ENCODE measurements at places on chromosomes 3 and 15.
A peak's percentile ranks its signal among the peaks of the same experiment; 100 is the strongest.

- DNase-seq: no peak
Observed at GRCh38 chr3:17806201-17806600, 63.8 kb upstream of the TBC1D5 start.

- DNase-seq: no peak
Observed at GRCh38 chr3:157626817-157627216, 123.6 kb upstream of the VEPH1 start.

GRCh38 chr3:110767838-110768237 lies 303.8 kb upstream of the NECTIN3 start:
- no peak for DNase-seq

GRCh38 chr3:141812586-141812985 lies 49.4 kb downstream of the GRK7 start:
- no peak for DNase-seq

DNA sequence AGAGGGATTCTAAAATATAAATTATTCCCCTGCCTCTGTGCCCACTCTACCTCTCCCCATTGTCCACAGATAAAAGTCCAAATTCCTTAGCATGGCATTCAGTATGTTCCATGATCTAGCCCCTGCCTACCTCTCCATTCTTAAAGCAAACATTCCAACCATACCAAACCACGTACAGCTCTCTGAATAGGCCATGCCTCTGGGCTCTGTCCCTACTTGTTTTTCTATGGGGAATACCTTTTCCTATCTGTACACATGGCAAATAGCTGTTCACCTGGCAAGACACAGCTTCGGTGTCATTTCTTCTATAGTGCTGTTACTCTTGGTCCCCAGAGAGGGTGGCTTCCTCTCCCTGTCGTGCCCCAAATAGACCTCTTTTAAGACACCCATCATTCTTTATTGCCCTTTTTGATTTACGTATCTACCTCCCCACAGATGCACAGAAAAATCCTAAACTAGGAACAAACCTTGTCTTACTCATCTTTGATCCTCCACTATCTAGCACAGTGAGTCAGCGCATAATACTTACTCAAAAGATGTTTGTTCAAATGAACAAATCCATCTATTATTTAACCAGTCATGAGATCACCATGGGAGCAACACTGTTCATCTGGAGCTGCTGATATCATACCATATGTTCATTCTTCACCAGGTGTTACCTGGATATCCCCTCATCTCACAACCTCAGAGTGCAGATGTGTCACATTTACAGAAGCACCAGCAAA lies 329.8 kb downstream of the THSD4 start:
- no peak for DNase-seq

GRCh38 chr3:126567696-126568438 lies 9.1 kb upstream of the C3orf22 start:
- DNase-seq: no peak

- DNase-seq: no peak
Observed at GRCh38 chr3:178415384-178415783, 120.9 kb upstream of the KCNMB2 start.

GRCh38 chr3:135558150-135558783 lies 407.3 kb upstream of the PPP2R3A start:
- no peak for DNase-seq

GRCh38 chr3:195071011-195071728 lies 199.8 kb downstream of the XXYLT1 start:
- DNase-seq: no peak

- DNase-seq: no peak
Observed at GRCh38 chr15:91254766-91255165, 154.7 kb downstream of the SV2B start.

GRCh38 chr15:95604634-95605036 lies 725.9 kb upstream of the NR2F2 start:
- no peak for DNase-seq

DNA sequence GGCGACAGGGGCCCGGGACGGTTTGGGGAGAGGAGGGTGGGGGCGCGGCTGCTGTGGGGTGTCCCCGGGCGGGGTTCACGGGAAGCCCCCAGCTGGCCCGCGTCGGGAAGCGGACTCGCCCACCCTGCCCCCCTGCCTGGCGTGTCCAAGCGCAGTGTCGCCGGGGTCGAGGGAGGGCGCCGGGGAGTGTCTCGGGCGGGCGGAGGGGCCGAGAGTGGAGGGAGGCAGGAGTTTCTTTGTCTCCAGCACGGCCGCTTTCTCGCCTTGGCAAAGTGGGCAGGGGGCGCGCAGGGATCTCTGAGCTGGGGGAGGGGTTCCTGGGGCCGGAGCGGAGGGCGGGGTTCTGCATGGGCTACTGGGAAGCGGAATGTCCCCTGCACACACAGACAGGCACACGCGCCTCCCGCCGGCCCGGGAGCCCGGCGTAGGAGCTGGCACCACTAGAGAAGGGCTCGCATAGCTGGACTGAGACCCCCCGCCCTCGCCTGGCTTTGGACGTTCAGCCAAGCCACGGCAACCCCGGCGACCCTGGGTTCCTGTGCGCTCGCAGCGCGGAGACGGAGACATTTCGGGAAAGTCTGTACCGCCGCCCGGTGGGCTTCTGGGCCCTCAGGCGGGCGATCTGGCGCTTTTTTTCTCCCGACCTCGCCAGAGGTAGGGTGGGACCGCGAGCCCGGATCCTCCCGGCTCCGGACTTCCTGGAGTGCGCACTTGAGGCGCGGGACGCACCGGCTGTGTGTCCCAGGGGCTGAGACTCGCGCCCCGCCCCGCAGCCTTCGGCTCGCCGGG lies 822 bp downstream of the ST8SIA2 start:
- DNase-seq: no peak

GRCh38 chr15:69415381-69415780 lies 1.2 kb downstream of the KIF23 start:
- DNase-seq: no peak

GRCh38 chr3:159189994-159190669 lies 388.3 kb downstream of the MFSD1 start:
- DNase-seq: no peak

GRCh38 chr3:104596551-104596950 lies 770.2 kb upstream of the ALCAM start:
- DNase-seq: no peak

DNA sequence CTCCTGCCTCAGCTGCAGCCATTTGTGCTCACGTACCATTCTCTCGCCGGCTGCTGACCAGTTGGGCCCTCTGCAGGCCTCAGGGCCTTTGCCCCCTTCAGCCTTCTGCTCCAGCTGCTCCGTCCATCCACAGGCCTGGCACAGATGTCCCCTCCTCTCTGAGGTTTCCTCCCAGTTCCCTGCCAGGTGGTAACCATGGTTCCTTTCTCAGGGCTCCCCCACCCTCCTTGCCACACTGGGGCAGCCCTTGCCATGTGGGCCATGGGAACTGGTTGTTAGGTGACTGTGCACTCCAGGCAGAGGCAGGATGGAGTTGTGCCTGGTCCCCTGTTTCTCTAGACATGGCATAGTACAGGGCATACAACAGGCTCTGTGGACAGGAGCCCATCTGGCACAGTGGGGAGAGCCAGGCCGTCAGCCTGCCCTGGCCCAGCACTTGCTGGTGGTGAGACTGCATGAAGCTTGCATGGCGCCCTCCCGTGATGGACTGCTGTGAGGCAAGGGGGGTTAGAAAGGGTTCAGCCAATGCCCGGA lies 148.9 kb downstream of the DNAJB8 start:
- no peak for DNase-seq

DNA sequence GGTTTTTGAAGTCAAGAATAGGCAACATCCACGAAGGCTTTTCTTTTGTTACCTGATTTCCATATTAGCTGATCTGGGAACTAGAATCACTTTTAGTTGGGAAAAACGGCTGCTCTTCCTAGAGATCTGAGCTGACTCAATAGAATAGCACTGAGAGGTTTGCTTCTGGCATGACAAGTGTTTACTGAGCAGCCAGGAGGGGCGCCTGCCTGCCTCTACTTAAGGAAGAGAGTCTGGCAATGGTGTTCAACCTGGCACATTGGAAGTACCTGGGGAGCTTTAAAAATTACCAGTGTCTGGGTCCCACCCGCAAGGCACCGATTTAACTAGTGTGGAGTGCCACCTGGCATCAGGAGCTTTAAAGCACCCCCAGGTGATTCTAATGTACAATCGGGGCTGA lies 34.4 kb downstream of the FAM43A start:
- no peak for DNase-seq

GRCh38 chr15:70064441-70064840 lies 33.3 kb downstream of the TLE3 start:
- no peak for DNase-seq

DNA sequence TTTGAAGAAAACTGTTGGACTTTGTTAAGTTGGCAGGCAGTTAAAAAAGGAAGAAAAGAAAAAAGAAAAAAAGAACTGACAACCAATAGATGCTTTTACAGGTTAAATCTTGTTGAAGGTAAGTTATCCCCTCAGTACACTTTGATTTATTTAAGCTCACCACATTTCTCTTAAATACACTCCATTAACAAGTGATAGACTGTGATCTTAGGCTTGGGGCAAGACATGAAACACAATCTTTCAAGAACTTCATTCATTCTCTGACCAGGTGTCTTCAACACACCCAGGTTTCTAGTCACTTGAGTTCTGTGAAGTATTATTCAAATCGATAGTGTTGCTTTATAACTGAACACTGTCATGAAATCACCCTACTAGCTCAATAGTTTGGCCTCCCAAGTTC lies 751.9 kb downstream of the ROBO1 start:
- DNase-seq: no peak

DNA sequence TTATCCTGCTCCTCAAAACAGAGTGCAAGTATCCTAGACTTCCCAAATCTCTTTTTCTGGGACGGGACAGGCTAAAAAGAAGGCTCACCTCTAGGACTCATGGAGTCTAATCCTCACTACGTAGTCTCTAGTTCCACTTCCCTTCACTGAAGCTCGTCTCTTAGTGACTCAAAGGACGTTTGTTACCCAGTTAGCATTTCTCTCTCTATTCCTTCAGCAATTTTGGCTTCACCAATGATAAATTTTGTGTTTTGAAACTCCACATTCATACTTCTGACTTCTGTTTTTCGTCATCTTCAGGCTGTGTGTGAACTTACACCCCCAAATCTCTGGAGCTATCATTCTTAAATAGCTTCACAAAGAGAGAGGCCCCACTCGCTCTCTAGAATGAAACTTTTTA lies 627.1 kb downstream of the NAALADL2 start:
- no peak for DNase-seq

DNA sequence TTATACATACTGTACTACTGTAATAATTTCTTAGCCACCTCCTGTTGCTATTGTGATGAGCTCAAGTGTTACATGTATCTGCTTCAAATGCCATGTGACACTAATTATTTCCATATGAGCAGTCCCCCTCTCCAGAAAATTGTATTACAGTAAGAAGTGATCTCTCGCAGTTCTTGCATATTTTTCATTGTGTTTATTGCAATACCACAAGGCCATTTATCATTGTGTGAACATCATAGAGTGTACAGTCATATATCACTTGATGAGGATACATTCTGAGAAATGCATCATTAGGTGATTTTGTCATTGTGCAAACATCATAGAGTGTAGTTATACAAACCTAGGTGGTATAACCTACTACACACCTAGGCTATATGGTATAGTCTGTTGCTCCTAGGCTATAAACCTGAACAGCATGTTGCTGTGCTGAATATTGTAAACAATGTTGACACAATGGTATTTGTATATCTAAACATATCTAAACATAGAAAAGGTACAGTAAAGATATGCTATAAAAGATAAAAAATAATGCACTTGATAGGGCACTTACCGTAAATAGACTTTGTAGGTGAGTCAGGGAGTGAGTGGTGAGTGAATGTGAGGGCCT lies 189.6 kb upstream of the MLF1 start:
- no peak for DNase-seq

GRCh38 chr15:45212493-45212892 lies 24.7 kb upstream of the SHF start:
- no peak for DNase-seq

DNA sequence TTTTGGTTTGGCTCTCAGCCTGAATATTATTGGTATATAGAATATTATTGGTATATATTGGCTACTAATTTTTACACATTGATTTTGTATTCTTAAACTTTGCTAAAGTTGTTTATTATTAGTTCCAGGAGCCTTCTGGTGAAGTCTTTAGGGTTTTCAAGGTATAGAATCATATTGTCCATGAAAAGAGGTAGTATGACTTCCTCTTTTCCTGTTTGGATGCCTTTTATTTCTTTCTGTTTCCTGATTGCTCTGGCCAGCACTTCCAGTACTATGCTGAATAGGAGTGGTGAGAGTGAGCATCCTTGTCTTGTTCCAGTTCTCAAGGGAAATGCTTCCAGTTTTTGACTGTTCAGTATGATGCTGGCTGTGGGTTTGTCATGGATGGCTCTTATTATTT lies 107.3 kb upstream of the LIPC start:
- no peak for DNase-seq

GRCh38 chr3:57068437-57069089 lies 8.1 kb downstream of the SPATA12 start:
- DNase-seq: no peak

- peak; percentile 86 for DNase-seq
Observed at GRCh38 chr3:50237754-50238548, 1.9 kb downstream of the GNAI2 start.

- DNase-seq: no peak
Observed at GRCh38 chr15:73227433-73228056, 141.2 kb downstream of the HCN4 start.

- DNase-seq: no peak
Observed at GRCh38 chr3:151305060-151305774, 11.4 kb downstream of the GPR87 start.

GRCh38 chr3:66414846-66415245 lies 86.0 kb downstream of the LRIG1 start:
- no peak for DNase-seq

- no peak for DNase-seq
Observed at GRCh38 chr15:40836020-40836419, 7.5 kb upstream of the PPP1R14D start.

DNA sequence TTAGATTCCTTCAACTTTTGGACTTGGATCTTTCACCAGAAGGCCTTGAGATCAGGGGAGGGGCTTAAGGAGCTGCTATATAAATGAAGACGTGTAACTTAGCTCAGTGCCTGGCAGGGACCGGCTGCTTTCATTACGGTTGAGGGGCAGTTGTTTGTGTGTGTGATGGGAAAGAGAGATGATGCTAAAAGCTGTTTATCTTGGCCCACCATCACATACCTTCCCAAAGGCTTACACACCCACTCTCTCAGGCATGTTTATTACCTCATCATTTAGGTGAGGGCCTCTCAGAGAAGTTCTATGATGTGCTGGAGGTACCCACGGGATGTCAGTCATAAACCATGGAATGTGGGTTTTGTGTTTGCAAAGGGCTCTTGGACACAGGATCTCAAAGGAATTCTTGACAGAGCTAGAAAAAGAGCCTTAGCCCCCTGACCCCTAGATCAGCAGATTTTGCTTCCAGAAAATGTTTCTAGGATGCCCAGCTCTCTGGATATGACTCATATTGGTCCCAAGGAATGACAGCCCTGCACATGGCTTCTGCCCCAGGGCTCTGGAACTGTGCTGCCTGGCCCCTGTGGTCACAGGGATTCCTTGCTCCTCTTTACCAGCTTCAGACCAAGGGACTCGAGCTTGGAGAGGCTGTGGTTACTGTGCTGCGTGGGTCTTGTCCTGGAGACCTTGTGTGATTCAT lies 15.9 kb upstream of the SMAD3 start:
- DNase-seq: no peak

Data from stimulated activated CD4-positive, alpha-beta T cell treated with anti-CD3 and anti-CD28 coated beads, Interleukin-4, amount 100 ng/mL, for 48 hours (primary cell).